ENCODE measurements at places on chromosomes 6 and 20. TPM values are rescaled to one million over a fixed set of nuclear protein-coding genes. Genes with fewer than 3 reads are reported as not detected.

Gene CCN5
- 7.9 TPM for total RNA-seq

Gene THBD
- 44.2 TPM for total RNA-seq

DNA sequence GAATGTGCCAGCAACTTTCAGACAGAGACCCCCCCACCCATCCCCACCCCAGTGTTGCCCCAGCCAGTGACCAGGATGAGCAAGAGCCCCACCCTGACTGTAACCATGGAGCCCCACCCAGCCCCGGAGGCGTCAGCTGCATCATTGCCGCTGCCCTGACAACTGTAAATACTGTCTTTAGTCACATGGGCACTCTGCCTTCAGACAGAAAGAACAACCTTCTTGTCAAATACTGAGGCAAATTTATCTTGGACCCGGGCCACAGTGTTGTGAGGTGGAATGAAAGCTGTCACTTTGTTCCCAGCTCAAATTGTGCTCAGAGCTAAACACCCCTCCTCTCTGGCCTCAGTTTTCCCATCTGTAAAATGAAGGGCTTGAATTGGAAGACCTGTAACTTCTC lies 23.7 kb downstream of the MOCS3 start:
- H3K4me3 ChIP-seq = no peak overlapping the region
- no peaks in the 10 kb centered on the region for H3K36me3 ChIP-seq
- H3K4me1 ChIP-seq = peaks cover under 1% of the 10 kb centered on the region
- no peaks in the 10 kb centered on the region for H3K27me3 ChIP-seq

Gene GJA10
- not detected for total RNA-seq

Gene DHX35
- 7.3 TPM for total RNA-seq

Gene AAR2
- total RNA-seq = 19.4 TPM

- H3K4me1 ChIP-seq = no peaks in the 10 kb centered on the region
- H3K36me3 ChIP-seq = no peaks in the 10 kb centered on the region
- DNase-seq = no peak
- no peaks in the 10 kb centered on the region for H3K27me3 ChIP-seq
- no peak overlapping the region for H3K27ac ChIP-seq
These were observed 132.5 kb downstream of the RTN4IP1 start for GRCh38 chr6:106496823-106497222.

GRCh38 chr20:19880256-19881079 lies 122.4 kb downstream of the RIN2 start:
- no peaks in the 10 kb centered on the region for H3K4me1 ChIP-seq
- no peak for DNase-seq
- no peak overlapping the region for H3K27ac ChIP-seq
- no peaks in the 10 kb centered on the region for H3K36me3 ChIP-seq

- no peaks in the 10 kb centered on the region for H3K36me3 ChIP-seq
- no peak overlapping the region for H3K4me3 ChIP-seq
- no peaks in the 10 kb centered on the region for H3K4me1 ChIP-seq
- no peak for DNase-seq
- no peak overlapping the region for H3K27ac ChIP-seq
These were observed 26.9 kb downstream of the CFAP61 start for GRCh38 chr20:20079102-20079784.

Gene ULBP2
- total RNA-seq = 0.26 TPM

DNA sequence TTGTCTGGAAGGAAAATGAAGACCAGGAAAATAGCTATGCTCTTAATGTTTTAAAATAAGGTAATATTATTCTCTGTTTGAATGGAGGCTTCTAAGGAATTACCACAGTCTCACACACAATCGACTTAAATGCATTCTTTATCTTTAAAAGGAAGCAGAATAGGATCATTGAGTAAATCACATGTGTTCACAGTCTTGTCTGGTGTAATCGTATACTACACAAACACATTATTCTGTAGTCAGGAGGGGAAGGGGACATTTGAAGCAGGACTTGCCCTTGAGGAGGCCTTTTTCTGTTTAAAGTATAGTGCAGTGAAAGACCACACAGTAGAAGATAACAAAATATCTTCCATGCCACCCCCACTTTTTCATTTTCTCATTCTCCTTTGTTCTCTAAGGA lies 20.6 kb upstream of the REV3L start:
- peaks cover 9% of the 10 kb centered on the region for H3K4me1 ChIP-seq
- DNase-seq = no peak

- no peak overlapping the region for H3K4me3 ChIP-seq
- H3K4me1 ChIP-seq = no peaks in the 10 kb centered on the region
- DNase-seq = no peak
- H3K36me3 ChIP-seq = no peaks in the 10 kb centered on the region
- H3K27me3 ChIP-seq = no peaks in the 10 kb centered on the region
These were observed 63.0 kb downstream of the RIPOR2 start for GRCh38 chr6:24872779-24873178.

DNA sequence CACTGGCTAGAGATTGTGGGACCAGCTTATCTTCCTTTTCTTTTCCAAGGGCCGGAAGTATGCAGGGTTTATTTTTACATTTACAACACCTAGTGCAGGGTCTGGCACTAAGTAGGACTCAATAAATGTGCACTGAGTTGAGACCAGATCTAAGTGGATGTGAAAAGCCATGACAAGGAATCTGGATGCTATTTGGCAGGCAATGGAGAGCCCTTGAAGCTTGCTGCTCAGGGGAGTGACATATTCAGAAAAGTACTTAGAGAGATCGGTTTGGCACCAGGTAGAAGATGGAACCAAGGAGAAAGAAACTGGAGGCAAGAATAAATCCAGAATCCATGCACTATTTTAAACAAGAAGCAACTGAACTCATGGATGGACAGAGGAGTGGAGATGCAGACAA lies 815.8 kb downstream of the MAFB start:
- H3K4me3 ChIP-seq = no peak overlapping the region
- H3K27me3 ChIP-seq = no peaks in the 10 kb centered on the region
- DNase-seq = no peak
- no peaks in the 10 kb centered on the region for H3K4me1 ChIP-seq

GRCh38 chr6:134041093-134041492 lies 11.3 kb downstream of the SLC2A12 start:
- no peaks in the 10 kb centered on the region for H3K4me1 ChIP-seq
- no peak for DNase-seq
- no peaks in the 10 kb centered on the region for H3K36me3 ChIP-seq
- no peaks in the 10 kb centered on the region for H3K27me3 ChIP-seq

Gene NMBR
- not detected for total RNA-seq

GRCh38 chr6:31180500-31180899 lies 10.0 kb upstream of the POU5F1 start:
- peaks cover 76% of the 10 kb centered on the region for H3K4me1 ChIP-seq
- DNase-seq = no peak
- no peaks in the 10 kb centered on the region for H3K27me3 ChIP-seq
